SHP77 treated with DMSO at 0.1 percent for 48 hours (cell line): ENCODE measurements at places on chromosomes 6 and 20.

DNA sequence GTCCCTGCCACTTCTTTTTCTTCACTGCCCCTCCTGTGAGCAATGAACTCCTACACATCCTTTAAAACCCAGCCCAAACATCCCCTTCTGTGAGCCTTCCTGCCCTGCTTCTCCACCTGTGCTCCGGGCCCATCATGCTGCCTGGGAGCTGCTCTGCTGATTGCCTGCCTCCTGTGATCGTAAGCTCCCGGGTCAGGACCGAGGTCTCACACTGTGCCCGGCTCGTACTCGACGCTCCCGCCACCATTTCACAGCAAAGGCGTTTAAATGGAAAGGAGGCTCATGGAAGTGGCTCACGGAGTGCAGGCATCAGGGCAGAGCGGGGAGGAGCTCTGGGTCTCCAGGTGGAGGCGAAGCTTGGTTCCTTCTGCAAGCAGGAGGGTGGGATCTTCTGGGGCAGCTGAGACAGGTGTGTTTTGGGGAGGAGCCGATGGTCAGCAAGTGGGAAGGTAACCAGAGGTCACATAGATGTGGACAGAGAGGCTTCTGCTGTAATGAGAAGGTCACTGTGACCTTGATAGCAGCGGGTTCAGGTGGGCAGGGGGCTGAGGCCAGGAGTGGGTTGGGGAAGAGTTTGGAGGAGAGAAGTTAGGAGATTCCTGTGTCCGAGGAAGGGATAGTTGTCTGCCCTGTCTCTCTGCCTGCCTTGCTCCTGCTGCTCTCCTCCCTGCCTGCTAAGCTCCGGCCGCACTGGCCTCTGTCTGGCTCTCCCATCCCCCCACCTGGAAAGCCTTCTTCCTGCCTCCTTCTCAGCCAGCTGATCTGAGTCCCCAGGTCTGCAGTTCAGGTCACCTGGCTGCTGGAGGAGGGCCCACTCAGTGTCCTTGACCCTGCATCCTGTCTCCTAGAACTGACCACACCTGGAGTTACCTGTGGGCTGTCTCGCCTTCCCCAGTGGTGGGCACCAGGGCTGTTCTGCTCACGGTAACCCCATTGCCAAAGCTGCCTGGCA, 52.7 kb upstream of the FRMD1 start:
- no peak for DNase-seq

DNA sequence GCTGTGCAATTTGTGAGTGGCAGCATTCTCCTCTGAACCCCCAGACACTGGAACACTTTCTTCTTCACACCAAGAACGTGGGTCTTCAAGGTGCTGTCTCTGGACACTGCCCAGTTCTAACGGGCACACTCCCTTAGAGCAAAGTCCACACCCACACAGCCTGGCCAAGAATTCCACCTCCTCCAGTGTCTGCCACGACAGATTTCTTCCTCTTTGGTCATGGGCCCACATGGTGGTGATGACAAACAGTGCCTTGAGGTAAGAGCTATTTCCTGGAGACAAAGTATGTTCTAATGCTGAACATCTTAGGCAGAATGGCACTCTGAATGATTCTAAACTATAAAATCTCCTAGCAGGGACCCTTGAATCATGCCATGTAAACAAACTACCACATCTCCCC, 25.5 kb upstream of the SSTR4 start:
- DNase-seq = no peak

- no peak for DNase-seq
Observed at GRCh38 chr6:100573166-100573565, 108.4 kb upstream of the SIM1 start.

DNA sequence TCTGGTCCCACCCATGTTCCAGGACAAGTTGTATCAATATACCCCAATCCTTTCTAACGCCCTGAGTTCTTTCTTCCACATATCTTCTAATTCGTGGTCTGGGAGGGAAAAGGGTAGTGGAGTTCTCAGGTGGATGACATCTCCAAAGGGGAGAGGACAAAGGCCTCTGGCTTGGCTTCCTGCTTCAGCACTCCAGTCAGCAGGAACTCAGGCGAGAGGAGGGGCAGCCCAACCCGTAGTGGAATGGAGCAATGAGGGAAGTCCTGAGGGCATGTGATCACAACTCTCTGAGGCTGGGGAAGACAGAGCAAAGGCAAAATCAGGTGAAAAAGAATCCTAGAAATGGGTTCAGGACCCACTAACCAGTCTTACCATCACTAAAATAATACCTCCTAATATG, 9.6 kb upstream of the NRM start:
- no peak for DNase-seq

DNA sequence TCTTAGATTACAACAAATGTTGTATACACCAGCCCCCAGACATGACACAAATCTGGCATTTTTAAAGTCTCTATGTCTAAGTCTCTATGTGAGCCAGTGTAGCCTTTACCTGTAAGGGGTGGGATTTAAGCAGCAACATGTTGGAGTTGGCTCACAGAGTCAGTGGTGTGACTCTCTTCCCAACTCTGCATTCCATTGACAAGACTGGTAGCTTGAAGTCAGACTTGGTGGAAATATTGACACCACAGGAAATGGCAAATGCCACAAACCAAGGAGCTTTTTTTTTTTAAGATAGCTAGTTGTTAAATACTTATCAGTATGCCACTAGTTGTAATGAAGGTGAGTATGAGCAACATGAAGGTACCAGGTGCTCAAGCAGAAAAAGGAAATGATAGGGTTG, 103.1 kb upstream of the SMLR1 start:
- no peak for DNase-seq

DNA sequence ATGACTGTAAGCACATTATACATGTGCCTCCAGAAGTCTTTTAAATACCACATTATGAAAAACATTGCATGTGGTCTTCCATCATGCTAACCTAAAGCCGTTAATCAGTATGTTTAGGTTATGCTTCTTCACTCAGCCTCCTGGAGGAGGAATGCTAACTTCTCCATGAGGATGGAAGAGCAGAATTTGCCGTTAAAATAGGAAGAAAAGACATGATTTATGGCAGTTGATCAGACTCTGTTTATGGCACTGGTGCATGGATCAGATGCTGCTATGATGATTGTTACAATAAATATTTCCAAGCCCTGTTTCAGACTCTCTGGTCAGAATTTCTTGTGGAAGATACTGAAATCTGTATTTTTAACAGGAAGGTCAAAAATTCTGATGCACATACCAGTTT, 31.7 kb downstream of the MAP3K4 start:
- no peak for DNase-seq

GRCh38 chr6:25975923-25976560, 13.4 kb downstream of the TRIM38 start:
- DNase-seq = no peak

- DNase-seq = no peak
Observed at GRCh38 chr20:37895166-37895565, 7.8 kb upstream of the VSTM2L start.

GRCh38 chr6:684831-685636, 7.9 kb downstream of the EXOC2 start:
- no peak for DNase-seq

- no peak for DNase-seq
Observed at GRCh38 chr6:86707545-86708120, 229.7 kb upstream of the HTR1E start.

GRCh38 chr6:147067184-147067583, 137.0 kb upstream of the STXBP5 start:
- no peak for DNase-seq

DNA sequence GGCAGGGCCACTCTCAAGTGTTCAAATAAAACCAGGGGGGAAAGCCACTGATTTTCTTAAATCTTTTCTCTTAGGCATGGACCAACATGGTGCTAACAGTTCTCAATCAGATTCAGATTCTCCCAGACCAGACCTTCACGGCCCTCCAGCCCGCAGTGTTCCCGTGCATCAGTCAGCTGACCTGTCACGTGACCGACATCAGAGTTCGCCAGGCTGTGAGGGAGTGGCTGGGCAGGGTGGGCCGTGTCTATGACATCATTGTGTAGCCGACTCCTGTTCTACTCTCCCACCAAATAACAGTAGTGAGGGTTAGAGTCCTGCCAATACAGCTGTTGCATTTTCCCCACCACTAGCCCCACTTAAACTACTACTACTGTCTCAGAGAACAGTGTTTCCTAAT, 41.5 kb upstream of the SMIM28 start:
- no peak for DNase-seq

DNA sequence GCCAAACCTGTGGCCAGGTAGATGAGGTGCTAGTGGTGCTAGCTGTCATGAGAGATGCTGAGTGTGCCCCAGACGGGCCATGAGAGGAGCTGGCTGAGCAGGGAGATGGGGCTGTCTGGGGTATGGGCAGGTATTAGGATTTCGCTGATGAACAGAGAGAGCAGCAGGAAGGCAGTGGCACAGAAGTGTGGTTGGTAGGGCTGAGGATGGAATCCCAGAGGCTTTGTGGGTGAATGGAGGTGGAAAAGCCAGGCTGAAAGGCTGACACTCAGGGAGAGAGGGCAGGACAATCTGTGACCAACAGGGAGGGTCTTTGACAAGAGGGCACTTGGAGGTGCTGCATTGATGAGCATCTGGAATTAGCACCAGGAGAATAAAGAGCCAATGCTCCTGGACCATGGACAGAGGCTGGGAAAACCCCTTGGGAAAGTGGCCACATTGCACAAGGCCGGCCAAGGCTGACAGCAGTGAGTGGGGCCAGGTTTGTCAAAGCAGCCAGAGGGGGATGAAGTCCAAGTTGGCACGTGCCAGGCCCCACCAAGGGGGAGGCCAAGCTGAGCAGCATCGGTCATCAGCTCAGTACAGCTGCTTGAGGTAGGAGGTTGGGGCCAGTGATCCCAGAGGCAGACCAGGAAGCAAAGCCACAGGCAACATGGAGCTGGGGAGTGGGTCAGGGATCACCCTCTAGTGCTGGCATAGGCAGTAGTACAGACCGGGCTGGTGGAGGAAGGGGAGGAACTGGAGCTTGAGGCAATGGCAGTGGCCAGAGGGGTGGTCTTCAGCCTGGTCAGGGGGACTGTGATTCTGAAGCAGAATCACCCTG, 19.7 kb upstream of the SGK2 start:
- DNase-seq = no peak

DNA sequence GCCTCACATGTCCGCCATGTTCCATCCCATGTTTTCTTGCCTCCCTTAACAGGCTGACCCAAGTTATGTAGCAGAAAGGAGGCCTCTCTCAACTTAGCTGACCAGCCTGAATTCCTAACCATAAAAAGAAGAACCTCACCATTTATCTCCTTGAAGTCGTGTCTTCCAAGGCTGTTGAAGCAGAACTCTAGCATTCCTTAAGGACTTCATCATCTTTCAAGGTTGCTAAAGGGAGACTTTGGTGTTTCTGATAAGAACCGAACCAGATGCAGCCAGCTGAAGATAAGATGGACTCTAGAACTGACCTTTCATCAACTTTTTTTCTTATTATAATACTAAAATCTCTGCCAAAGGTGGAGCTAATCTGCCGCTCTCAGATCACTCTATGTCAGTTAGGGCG, 571.7 kb upstream of the SLC35B3 start:
- DNase-seq = no peak

DNA sequence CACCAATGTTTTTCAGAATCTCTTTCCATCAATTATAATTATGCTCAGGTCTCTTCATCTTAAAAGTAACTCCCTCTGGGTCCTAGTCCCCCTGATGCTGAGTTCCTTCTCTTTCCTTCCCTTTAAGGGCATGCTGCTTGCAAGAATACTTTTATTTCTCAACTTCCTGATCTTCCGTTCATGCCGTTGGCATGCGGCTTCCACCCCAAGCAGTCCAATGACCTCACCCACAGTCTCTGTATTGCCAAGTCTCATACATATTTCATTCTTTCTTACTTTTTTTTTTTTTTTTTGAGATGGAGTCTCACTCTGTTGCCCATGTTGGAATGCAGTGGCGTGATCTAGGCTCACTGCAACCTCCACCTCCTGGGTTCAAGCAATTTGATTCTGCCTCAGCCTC, 83.5 kb downstream of the NDUFAF5 start:
- no peak for DNase-seq

DNA sequence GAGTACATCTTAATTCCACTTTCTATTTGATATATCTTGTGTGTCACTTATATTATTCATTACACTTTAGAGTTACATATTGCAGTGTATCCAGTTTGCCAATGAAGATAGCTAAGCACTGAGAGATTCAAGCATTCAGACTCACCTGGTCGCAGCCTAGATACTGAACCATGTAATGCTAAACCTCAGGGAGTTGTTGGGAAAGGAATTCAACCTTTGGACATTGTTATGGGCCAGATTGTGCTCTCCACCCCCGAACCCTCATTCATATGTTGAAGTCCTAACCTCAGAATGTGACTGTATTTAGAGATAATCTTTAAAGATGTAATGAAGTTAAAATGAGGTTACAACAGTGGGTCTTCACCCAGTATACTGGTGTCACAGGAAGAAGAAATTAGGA, 13.8 kb upstream of the KIF16B start:
- DNase-seq = no peak

DNA sequence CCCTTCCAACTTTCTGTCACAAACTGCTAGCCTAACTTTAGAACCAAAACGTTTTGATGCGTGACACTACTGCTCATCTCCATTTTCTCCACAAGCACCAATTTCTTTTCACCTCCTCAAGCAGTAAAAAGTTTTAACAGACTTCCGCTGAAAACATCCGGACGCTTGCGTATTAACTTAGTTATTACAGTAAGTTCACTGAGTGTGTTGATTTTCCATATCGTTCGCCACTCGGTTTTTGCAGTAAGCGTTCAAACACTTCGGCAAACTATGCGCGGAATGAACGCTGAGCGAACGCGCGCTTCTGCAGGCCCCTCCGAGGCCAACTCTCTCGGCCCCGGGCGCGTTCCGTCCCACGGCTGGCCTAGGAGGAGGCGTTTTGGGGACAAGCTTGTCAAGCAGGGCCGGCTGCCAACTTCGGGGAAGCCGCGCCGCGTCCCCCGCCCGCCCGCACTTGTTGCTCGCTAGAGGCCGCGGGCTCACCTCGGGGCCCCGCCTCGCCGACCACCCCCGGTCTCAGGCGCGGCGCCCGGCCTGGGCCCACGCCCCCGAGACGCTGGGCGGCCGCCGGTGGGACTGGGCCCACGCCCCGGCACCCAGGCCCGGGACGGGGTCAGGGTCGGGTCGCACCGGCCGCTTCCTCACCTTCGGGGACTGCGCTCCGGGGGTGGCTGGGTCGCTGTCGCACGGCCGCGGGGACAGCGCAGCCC, 945 bp downstream of the PHF10 start:
- peak; percentile 5 for DNase-seq

DNA sequence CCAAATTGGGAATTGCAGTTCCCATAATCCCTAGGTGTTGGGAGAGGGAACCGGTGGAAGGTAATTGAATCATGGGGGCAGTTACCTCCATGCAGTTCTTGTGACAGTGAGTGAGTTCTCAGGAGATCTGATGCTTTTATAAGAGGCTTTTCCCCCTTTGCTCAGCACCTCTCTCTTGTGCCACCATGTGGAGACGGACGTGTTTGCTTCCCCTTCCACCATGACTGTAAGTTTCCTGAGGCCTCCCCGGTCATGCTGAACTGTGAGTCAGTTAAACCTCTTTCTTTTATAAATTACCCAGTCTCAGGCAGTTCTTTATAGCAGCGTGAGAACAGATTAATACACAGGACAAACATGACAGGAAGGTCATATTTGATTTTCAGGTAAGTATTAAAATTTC, 25.3 kb upstream of the HECA start:
- DNase-seq = no peak

- DNase-seq = no peak
Observed at GRCh38 chr6:52568320-52568719, 8.5 kb downstream of the TRAM2 start.

GRCh38 chr6:45880676-45881075, 135.0 kb downstream of the CLIC5 start:
- DNase-seq = no peak

GRCh38 chr6:81751388-81752083, 945 bp downstream of the TENT5A start:
- DNase-seq = no peak

- no peak for DNase-seq
Observed at GRCh38 chr6:106724337-106724736, 95.0 kb downstream of the QRSL1 start.

GRCh38 chr6:151092591-151092990, 147.2 kb upstream of the AKAP12 start:
- DNase-seq = no peak
